ENCODE measurements at places on chromosomes 16 and 17.
A peak's percentile ranks its signal among the peaks of the same experiment; 100 is the strongest.

GRCh38 chr16:22300427-22301071 lies 3.3 kb downstream of the POLR3E start:
- DNase-seq, result no peak

GRCh38 chr16:14303639-14304394 lies 232.7 kb downstream of the MRTFB start:
- no peak for DNase-seq

DNA sequence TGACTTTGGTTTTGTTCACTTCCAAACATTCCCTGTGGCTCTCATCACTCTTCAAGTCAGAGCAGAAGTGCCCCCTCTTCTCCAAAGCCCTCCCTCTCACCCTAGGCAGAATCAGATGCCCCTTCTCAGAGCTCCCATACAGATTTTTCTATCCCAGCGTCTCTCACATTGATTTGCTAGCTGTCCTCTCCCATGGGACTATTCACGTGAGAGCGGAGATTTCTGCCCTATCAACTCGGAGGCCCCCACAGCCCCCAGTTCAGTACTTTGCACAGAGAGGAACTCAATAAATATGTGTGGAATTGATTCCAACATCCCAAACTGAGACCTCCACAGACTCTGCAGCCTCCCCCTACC lies 182.6 kb downstream of the C16orf78 start:
- DNase-seq, result no peak

- no peak for DNase-seq
Measured at GRCh38 chr17:19714542-19715411, 1.6 kb downstream of the SLC47A2 start.

- DNase-seq, result no peak
Measured at GRCh38 chr16:71564335-71564967, 12.4 kb downstream of the TAT start.

DNA sequence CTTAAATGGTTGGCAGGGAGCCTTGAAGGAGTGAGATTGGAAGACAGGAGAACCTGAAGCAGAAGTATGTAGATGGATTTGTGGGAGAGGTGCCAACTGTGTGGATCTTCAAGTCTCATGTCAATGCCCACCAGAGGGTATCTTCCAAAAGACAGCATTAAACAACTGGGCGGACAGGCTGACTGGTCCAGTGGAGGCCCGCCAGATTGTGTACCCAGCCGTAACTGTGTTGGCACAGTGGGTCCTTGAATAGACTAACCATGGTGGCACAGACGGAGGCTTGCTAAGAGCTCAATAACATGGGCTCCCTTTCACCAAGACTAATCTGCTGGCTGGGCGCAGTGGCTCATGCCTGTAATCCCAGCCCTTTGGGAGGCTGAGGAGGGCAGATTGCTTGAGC lies 24.2 kb upstream of the RBBP6 start:
- DNase-seq, result no peak

- no peak for DNase-seq
Measured at GRCh38 chr16:58411736-58412614, 19.7 kb downstream of the GINS3 start.

GRCh38 chr16:89385712-89386111 lies 104.6 kb downstream of the ANKRD11 start:
- no peak for DNase-seq

GRCh38 chr16:85798901-85799496 lies 345 bp downstream of the EMC8 start:
- no peak for DNase-seq

GRCh38 chr17:44565866-44566443 lies 8.7 kb downstream of the FZD2 start:
- no peak for DNase-seq

DNA sequence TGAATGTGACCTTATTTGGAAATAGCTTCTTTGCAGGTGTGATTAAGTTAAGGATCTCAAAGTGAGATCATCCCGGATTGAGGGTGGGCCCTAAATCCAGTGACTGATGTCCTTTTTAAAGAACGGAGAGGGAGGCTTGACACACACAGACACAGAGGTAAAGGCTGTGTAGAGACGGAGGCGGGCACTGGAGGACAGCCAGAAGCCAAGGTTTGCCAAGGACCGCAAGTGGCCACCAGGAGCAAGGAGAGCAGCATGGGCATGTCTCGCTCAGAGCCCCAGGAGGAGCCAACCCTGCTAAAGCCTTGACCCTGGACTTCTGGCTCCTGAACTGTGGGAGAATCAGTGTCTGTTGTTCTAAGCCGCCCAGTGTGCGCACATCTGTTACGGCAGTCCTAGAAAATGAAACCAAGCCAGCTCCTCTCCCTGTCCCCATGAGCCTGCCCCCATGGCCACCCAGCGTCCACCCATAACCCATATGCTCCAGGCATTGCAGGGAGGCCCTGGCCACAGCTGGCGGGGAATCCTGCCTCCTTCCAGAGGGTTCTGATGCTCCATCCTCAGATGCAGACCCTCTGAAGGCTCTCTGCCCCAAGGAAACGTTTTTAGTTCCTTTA lies 15.2 kb downstream of the CNGB1 start:
- DNase-seq, result no peak

DNA sequence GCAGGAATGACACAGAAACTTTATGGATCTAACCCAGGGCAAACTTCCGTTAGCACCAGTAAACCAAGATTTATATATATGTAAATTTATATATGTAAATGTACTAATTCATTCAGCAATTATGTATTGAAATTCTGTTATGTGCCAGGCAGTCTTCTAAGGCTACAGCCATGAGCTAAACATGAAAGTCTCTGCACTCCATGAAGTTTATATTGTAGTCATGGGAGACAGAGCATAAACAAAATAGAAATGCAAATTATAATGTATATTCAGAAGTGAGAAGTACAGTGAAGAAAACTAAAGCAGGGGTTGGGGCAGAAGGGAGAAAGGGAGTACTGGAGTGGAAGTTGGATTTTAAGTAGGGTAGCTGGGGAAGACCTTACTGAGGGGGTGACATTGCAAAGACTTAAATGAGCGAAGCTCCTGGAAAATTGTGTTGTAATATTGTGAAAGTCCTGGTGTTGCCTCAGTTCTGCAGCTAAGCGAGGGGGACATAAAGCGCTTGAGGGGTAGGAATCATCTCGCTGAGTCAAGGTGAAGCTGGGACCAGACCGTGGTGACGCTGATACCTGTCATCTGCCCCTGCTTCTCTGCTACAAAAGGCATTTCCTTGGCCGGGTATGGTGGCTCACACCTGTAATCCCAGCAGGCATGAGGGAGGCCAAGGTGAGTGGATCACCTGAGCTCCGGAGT lies 64.8 kb downstream of the YPEL2 start:
- DNase-seq, result no peak

GRCh38 chr17:73625991-73626673 lies 18.1 kb downstream of the SDK2 start:
- no peak for DNase-seq

- DNase-seq, result no peak
Measured at GRCh38 chr16:3475604-3476375, 19.5 kb downstream of the C16orf90 start.

GRCh38 chr17:7173687-7174602 lies 5.2 kb downstream of the ASGR1 start:
- no peak for DNase-seq

DNA sequence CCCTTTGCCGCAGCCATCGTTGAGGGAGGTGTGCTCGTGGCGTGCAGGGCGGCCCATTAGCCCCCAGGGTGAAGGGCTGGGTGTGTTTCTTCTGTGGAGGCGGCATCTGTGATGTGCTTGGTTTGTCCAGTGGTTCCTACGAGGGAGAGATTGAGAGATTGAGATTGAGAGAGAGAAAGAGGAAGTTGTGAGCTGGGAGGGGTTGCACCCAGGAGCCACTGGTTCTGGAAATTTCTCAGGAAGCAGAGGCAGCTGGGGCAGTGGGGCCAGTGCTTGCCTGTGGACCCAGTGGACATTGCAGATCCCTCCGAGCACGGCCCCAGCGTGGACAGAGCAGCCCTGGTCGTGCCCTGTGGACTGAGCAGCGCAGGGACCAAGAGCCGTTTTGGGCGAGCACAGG lies 72.0 kb upstream of the ZNF750 start:
- no peak for DNase-seq

GRCh38 chr17:14581186-14581830 lies 280.4 kb downstream of the HS3ST3B1 start:
- DNase-seq, result no peak

- no peak for DNase-seq
Measured at GRCh38 chr17:9259419-9259818, 238.1 kb downstream of the NTN1 start.

DNA sequence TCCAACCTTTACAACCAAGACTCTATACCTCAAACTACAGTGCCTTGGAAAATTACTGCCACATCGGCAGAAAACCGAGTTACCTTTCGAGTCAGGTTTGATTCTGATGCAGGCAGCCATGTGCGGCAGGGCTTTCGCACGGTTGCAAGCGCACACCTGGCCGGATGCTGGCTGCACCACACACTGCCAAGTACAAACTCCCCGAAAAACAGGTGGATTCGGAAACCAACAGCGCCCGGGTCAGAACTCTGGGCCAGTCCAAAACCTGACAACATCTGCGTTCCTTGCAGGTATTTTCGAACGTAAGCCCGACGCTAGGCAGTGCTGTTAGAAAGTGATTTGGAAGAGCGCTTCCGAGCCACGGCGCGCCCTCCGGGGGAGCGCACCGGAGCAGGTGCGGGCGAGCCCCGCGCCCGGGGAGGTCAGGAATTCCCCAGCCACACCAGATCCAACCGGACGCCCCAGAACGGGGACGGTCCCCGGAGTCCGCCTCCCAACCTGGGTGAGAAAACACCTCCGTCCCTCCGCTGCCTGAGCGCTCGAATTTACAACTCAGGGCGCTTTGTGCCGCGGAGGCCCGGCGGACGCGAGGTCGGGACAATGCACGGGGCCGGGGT lies 1.2 kb downstream of the USP7 start:
- DNase-seq, result peak; percentile 14

DNA sequence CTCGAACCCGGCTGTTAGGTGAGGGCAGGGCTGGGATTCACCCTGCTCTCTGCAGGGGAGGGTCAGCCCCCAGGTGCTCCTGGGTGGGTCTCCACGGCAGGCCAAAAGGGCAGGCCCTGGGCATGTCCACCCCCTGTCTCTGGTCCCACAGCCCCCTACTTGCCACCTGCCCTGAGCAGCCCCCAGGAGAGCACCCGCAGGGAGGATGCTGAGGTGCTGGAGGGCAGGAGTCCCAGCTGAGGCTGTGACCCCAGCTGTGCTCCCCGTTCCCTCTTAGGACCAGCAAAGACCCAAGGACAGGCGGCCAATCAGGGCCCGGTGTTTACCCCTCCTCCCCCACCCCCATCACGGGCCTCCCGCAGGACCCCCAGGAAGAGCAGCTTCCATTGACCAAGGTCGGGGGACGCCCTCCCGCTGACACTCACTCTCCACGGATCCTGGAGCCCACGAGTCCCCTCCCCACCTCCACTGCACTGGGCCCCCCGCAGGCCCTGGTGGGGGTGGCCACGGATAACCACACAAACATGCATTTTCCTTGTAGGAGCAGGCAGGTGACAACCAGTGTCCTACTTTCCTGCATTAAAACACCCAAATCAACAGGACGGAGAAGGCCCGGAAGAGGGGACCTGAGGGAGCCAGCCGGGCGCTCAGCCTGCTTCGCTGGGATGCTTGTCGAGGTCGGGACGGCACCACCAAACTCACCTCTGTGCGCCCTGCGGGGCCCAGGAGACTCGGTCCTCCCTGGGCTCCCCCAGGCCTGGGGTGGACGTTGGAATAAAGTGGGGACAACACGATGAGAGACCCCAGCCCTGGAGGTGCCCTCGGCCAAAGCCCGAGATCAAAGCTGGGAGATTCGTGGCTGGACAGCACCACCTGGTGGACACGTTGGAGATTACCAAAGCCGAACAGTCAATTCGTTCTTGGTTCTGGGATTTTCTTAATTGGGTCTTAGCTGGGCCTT lies 22.5 kb upstream of the ENPP7 start:
- no peak for DNase-seq

- no peak for DNase-seq
Measured at GRCh38 chr16:87166321-87166720, 150.9 kb downstream of the C16orf95 start.

All from esophagus squamous epithelium (tissue), 5 donors.